Heart left ventricle (tissue), 16 donors: ENCODE measurements at places on chromosomes 2 and 18.

GRCh38 chr2:71595569-71595968, 142.2 kb downstream of the DYSF start:
- no peak for DNase-seq

- DNase-seq, result no peak
Observed at GRCh38 chr2:54377901-54378493, 78.1 kb upstream of the SPTBN1 start.

DNA sequence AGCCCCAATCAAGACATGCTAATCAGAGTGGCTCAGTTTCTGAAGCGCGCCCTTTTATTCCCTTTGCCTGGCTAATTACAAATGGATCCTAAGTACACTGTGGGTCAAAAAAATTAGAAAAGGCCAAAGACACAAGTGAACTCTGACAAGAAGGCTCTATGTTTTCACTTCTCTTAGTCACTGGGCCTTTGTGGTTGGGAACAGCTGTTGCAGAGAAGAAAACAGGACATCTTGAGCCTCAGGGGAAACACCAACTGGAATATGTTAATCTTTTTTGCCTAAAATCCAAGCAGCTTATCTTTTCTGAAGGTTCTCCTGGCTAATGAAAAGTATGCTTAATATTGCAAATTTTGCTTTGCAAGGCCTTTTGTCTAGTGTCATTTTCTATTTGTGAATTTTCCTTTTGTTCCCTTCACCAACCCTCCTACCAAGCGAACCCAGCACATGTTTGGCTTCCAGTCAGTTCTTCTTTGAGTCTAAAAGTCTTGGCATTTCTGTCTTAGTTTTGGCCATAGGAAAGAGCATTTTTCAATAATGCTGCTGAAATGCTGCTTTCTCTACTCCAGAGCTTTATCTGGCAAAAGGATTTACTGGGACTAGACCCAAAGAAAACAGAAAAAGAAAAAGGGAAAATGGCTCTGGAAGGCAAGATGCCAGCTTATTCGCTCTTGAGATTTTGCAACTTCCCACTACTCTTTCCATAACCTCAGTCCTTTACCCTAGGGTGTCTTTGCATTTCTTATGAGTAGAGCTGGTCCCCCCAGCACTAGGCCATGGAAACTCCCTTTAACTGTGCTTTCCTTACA, 440.2 kb upstream of the ST6GAL2 start:
- peak; percentile 44 for DNase-seq

DNA sequence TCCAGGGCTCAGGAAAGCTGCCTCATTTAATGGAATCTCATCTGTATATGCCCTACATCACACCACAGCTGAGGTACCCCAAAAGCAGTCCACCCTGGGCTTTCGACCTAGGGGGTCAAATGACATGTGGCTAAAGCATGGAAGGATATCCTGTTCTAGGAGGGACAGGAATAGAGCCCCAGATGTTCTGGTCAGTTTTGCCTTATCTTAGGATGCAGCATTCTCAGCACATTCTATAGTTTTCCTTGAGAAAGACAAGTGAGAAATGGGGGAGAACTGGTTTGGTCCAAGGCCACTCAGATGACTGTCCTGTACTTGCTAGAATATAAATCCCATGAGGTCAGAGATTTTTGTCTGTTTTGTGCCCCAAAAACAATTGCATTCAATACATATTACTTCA, 688.0 kb upstream of the ZEB2 start:
- no peak for DNase-seq

- DNase-seq, result no peak
Observed at GRCh38 chr2:240473211-240473610, 37.7 kb downstream of the GPC1 start.
